AG08395 (cell line): ENCODE measurements at places on chromosomes 7 and 10.

DNA sequence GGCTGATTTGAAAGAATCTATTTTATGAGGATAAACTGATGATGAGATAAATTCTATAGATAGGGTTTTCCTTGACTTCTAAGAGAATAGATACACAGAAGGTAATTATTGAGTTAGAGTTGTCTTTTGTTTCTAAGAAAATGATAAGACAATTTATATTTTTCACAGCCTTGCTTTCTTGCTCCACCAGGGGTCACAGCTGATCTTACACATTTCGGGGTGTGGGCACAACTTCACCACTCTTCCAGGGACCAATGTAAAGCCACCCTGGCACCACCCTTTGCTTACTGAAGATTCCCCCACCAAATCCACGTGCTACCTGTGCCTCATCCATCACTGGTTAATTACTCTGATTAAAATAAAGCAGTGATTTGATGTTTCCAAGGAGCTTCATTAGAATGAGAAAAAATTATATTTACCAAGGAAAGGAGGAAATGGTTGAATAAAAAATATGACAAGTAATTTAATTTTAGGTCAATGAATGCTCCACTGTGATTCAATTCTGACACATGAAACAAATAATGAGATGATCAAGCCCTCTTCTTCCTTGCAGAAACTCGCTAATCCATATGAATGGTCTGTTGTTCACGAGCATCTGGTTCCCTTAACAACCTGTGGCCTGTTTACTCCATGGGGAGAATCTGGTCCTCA is 177.3 kb upstream of the TNS3 start:
- no peak for DNase-seq

GRCh38 chr10:71531485-71532446 is 135.0 kb downstream of the CDH23 start:
- no peak for DNase-seq

GRCh38 chr10:93826355-93826754 is 67.4 kb upstream of the SLC35G1 start:
- DNase-seq = peak; percentile 13

DNA sequence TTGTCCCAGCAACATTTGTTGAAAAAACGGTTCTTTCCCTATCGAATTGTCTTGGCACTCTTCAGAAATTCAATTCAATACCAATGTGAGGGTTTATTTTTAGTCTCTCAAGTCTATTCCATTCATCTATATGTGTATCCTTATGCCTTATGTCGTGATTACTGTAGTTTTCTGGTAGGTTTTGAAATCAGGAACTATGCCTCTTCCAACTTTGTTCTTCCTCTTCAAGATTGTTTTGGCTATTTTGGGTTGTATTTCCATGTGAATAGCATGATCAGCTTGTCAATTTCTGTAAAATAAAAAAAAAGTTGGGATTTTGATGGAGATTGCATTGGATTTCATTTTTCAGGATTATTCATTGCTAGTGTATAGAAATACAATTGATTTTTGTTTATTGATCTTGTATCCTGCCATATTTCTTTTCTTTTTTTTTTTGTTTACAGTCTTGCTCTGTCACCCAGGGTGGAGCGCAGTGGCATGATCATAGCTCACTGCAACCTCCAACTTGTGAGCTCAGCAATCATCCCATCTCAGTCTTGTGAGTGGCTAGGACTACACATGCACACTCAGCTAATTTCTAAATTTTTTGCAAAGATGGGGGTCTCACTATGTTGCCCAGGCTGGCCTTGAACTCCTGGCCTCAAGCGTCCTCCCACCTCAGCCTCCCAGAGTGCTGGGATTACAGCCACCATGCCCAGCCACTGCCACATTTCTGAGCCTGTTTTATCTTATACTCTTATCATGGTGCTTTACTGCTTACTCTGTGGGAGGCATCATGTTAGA is 46.2 kb upstream of the MKLN1 start:
- DNase-seq = no peak

DNA sequence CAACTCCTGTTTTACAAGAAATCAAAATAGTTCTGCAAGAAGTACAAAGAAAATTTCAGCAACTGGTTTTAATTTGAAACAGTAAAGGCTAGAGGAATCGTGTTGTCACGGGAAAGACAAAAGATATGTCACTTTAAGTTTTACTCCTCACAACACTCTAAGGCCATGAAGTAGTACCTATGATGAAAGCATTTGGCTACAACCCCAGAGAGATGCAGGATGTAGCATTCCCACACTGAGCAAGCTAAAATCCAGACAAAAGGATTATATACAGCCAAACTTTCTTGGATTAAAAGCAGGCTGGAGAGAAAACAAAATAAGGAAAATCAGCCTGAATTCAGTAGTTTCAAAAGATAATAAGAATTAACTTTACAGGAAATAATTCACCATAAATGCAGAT is 245.5 kb upstream of the STEAP1 start:
- DNase-seq = no peak

- DNase-seq = no peak
Observed at GRCh38 chr10:118730756-118731456, 23.9 kb downstream of the CACUL1 start.

DNA sequence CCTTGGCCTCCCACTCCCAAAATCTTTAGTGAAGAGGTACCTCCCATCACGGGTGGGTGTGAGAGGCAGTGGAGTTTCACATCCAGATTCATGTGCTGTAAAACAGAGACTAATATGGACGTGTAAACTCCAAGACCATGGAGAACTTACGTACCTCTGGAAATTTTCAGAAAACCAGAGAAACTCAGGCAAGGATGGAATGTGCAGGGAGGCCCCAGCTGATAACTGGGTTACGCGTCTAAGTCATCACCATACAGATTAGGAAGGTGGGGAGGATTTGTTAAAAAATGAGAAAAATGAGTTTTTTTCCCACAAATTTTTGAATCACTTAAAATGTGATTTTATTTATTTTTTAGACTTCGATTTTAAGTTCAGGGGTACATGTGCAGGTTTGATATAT is 16.3 kb upstream of the STN1 start:
- no peak for DNase-seq

GRCh38 chr7:146455091-146455655 is 338.6 kb downstream of the CNTNAP2 start:
- no peak for DNase-seq

GRCh38 chr7:28180031-28180363 is 598 bp downstream of the JAZF1 start:
- no peak for DNase-seq

GRCh38 chr7:37945336-37945735 is 24.9 kb downstream of the EPDR1 start:
- no peak for DNase-seq

DNA sequence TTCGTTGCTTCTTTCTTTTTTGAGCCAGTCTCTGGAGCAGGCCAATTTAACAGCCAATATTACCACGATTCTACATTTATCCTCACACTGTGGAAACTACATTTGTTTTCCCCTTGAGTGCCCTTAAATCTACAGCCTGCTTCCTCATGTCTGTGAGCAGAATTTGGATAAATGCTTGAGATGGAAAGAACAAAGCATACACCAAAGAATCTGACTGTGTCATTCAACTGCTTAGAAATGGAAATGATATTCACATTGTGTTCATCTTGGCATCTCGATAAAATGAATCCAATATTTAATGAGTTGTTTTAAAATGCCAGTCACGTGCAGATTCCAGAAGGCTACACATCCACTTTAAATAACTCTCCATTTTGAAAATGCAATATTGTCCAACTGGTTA is 41.0 kb upstream of the GSDME start:
- no peak for DNase-seq

- no peak for DNase-seq
Observed at GRCh38 chr7:26860361-26860760, 4.0 kb downstream of the SKAP2 start.

DNA sequence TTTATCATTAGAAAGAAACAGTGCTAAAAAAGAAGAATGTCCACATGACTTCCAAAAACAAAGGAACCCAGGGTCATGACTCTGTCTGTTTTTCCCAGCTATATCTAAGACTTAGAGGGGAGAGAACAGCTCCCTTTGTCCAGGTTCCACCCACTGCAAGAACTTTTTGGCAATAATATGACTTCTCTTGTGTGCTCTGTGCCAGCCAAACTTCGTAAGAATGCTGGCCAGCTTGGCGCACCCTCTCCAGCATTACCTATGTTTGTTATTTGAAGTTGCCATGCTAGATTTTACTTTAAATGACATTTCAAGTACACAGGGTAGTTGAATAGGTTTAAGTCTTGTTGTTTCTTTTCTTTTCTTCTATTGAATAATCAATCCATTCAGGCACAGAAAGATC is 371.4 kb downstream of the KCNMA1 start:
- no peak for DNase-seq

- DNase-seq = peak; percentile 51
Observed at GRCh38 chr10:77156406-77156879, 481.2 kb downstream of the KCNMA1 start.

GRCh38 chr7:121516821-121517220 is 120.7 kb upstream of the FAM3C start:
- DNase-seq = no peak

DNA sequence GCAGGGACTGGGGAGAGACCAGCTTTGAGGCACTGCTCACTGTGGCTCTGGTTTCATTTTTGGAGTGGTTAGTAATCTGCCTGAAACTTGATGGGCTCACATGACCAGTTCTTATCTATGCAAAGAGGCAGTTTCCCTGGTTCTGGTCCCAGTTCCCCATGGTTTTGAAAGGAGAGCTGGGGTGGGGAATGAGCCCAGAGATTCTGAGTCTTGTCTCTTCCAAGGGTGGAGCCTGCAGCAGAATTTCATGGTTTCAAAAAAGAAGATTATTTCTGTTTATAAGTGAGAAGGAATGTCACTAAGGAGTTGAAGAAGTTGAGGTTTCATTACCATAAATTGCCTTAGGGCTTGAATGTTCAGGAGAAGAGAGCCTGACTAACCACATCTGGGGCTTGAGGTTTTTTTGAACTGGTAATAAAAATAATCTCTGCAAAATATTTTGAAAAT is 190.2 kb upstream of the HABP2 start:
- peak; percentile 55 for DNase-seq

- DNase-seq = no peak
Observed at GRCh38 chr7:26034391-26034790, 117.6 kb upstream of the NFE2L3 start.

GRCh38 chr7:100561491-100562194 is 12.1 kb downstream of the SAP25 start:
- no peak for DNase-seq

GRCh38 chr7:37393476-37393875 is 55.2 kb downstream of the ELMO1 start:
- no peak for DNase-seq

DNA sequence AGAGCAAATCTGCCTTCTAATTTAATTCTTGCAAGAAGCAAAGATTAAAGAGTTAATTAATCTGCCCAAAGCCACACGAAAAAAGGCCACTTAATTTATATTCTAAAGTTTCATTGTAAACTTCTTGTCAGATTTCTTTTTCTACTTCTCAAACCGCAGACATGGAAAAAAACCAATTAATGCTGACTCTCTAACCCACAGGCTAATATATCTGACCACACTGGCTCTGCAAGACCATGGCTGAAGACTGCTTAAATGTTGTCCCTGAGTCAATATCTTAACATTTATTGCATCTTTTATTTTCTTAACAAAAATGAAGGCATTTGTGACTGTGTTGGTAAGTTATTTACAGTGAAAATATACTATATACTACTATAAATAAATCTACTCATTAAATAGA is 234.0 kb upstream of the SP8 start:
- DNase-seq = no peak

GRCh38 chr10:74871595-74872382 is 45.4 kb downstream of the KAT6B start:
- DNase-seq = no peak
